ENCODE measurements at places on chromosomes 13 and 19.

DNA sequence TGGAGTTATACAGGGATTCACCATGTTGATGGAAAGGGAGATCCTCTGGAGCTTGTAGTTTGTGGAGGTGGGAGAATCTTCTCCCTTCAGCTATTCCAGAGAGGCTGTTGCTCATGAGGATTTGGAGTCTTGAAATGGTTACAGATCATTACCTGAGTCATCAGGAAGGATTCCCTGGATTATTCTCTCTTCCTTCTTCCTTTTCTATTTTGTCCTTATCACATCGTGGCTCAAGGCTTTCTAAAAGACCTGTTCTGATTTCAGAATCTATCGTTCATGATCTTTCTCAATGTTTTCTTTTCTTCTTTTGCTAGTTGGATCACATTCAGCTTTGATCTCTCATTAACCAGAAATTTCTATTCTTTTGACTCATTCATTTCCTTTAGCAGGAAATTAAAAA, 196.0 kb downstream of the KLF5 start:
- DNase-seq = no peak

DNA sequence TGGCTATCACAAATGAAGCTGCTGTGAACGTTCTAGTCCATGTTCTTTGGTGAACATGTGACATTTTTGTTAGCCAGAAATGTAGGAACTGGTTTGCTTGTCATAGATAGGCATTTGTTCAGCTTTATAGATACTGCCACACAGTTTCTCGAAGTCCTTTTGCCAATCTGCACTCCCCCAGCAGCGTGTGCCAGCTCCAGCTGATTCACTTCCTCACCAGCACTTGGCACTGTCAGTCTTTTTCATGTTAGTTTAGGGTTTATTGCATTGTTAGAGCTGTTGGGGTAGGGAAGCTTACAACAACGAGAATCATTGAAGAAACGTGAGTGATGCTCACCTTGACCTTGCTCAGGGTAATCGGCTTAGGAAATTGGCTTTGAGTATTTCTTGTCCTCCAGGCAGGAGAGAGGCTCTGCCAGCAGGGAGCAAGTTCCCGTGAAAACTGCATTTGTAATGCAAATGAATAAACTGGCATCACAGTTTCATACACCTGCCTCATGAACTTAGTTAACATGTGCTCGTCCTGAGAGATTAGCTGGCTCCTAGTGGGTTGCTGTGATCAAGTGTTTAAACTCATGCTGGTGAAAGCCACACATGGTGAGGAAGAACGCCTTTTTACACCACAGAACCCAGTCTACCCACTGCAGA, 83.9 kb downstream of the ING1 start:
- no peak for DNase-seq

DNA sequence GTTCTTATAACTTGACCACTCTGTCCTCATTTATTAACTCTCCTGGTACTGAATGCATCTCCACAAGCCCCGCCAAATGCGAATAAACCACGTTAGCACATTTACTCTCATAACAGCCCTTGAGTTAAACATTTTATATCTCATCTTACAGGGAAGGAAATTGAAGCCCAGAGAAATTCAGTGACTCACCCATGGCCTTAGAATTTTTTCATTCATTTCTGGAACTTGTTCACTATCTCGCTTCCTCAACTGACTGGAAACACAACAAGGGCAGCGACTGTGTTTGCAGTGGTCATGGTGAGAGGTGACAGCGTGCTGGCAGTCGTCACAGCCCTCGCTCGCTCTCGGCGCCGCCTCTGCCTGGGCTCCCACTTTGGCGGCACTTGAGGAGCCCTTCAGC, 39.5 kb downstream of the SERP2 start:
- DNase-seq = no peak

- DNase-seq = no peak
Observed at GRCh38 chr13:103140001-103140671, 73.9 kb upstream of the SLC10A2 start.

- DNase-seq = no peak
Observed at GRCh38 chr13:57815600-57815999, 184.1 kb downstream of the PCDH17 start.
